ENCODE measurements at places on chromosomes 5 and 9.
A peak's percentile ranks its signal among the peaks of the same experiment; 100 is the strongest.

- no peak for DNase-seq
Measured at GRCh38 chr9:105305856-105306255, 61.4 kb downstream of the SLC44A1 start.

- no peak for DNase-seq
Measured at GRCh38 chr5:3414371-3414770, 181.3 kb upstream of the IRX1 start.

- DNase-seq, result peak; percentile 22
Measured at GRCh38 chr5:155616779-155617392, 603.3 kb downstream of the KIF4B start.

GRCh38 chr5:128586848-128587247, 48.8 kb upstream of the FBN2 start:
- no peak for DNase-seq

- DNase-seq, result no peak
Measured at GRCh38 chr9:90613502-90613901, 29.1 kb downstream of the DIRAS2 start.

DNA sequence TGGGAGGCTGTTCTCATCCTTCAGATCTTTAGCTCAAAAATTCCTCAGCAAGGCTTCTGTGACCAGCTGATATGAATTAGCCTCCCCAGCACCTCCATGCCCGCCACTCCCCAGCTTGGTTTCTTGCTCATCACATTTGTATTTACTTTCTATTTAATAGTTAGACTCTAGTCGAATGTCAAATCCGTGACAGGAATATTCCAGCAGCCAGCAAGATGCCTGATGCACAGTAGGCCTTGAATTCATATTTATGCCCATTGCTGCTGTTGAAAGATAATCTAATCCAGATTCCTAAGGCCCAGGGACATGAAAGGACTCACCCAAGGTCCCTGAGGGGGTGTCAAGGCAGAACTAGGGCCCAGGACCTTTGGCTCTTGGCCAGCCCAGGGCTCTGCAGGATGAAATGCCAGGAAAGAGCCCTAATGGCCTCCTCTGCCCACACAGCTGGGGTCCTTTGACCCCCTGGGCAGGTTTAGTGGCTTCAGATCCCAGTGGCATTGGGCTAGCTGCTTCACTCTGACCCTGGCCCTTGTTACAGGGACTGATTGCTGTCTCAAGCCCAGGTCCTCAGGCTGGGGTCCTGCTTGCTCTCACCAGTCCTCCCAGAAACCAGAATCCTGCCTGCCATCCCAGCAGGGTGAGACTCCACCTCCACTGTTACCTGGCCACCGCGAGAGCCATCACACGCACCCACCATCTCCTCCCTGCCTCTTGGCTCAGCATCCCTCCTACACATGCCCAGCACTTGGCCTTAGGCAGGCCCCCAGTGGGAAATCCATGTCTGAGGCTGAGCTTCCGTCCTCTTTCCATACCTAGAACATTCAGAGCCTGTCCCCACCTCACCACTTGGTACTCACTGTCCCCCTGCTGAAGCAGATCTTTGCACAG, 7.3 kb downstream of the CSF1R start:
- no peak for DNase-seq

DNA sequence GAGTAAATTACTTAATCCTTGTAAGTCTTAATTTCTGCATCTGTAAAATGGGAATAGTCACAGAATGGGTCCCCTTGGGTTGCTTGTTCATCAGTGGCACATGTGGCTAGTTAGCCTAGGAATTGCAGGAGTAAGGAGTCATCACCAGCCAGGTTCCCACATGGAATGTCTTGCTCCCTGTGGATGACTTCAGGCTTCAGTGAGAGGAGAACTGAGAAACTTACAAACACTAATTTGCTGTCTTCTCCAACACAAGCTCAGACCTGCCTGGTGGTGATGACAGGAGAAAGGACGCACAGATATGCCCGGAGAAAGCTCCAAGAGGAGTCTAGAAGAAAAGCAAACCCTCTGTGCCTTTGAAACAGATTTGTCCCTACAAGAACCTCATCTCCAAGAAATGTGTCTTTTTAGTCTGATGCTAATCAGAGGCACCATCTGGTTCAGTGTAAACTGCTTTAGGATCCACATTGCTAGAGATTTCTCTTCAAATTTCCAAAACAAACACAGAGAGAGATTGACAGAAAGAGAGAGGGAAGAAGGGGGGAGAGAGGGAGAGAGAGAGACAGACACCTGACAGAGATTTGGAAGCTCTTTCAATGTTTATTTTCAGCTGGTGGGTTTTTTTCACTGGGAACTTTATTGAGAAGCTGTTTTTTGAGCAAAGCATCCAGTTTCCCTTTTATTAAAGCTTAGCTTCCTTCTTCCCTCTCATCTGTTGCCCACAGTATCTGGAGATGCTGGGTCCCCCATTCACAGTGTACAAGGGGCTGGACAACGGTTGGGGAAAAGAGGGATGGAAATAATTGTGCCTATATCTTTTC, 128.3 kb downstream of the DOCK2 start:
- peak; percentile 76 for DNase-seq

GRCh38 chr5:179994583-179995323, 76.8 kb downstream of the RNF130 start:
- DNase-seq, result no peak

DNA sequence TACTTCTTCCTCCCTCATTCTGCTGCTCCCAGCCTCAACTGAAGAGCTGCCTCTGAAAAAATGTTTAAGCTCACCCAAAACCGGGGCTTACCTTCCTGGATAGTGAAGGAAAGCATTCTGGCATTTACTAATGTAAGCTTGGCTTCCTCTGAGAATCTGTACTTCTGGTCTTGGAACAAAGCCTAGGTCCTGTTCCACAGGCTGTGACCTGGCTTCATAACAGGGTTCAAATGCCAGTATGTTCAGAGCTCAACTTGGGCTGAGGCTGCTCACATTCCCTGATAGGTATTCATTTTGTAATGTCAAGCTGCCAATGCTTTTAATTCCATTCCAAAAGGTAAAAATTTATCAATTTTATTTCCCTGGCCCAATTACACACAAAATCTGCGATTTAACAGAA, 411.7 kb upstream of the KCNN2 start:
- no peak for DNase-seq

GRCh38 chr5:15835514-15835913, 335.5 kb downstream of the FBXL7 start:
- peak; percentile 13 for DNase-seq

- DNase-seq, result no peak
Measured at GRCh38 chr5:73405691-73406090, 42.9 kb downstream of the FOXD1 start.

DNA sequence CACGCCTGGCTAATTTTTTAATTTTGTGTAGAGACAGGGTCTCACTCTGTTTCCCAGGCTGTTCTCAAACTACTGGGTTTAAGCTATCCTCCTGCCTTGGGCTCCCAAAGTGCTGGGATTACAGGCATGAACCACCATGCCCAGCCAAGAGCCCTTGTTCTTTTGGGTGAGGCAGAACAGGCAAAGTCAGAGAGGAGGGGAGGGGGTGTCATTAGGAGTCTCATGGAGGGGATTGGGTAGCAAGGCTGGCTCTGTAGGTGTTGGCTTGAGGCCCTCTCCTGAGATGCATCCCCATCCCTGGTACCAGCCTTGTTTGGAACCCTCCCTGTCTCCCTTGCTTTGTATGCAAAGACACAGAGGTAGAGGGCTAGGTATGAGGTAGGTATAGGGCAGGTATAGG, 24.1 kb downstream of the GSN start:
- no peak for DNase-seq

DNA sequence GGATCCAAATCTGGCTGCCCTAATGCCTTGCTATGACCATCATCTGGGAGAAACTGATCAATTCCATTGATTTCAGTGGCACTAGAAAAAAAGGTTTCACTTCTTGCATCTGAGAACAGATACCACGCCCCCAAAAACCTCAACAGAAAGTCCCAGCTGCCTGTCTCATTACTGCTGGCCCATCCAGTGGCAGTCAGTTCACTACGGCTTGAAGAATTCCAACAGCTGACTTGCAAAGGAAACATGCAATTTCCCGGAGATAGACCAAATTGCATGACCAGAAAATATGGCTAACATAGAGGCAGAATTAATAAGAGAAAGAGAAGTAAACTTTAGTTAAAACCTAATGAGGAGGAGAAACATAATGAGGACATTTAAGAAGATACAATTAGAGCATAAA, 48.6 kb downstream of the UGCG start:
- peak; percentile 75 for DNase-seq

- DNase-seq, result no peak
Measured at GRCh38 chr9:4716163-4716562, 24.8 kb downstream of the AK3 start.

DNA sequence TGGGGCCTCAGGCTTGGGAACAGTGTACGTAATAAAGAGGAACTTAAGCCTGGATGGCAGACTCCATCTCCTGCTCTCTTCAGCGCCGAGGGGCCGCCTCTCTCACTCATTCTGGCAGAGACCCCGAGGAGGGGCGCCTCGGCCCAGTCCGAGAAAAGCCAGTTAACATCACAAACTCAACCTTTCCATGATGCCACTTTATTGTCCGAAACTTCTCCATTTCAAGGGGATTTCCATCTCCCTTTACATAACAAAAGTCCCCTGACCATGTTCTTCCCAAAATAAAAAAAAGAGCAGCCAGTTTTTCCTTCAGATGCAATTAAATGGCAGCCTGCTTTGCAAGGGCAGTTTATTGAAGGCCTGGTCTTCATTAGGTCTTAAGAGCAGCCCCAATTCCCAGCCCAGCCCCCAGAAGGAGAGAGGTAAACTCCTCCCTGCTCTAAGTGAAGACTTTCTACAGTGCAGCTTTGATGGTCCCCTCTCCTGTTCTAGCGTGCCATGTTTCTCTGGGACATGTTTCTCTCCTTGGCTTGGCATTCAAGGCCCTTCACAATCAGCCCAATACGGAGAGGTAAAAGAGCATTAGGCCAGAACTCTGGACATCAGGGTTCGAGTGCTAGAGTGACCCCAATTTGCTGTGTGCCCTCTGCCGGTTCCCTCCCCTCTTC, 19.5 kb upstream of the RAB14 start:
- DNase-seq, result no peak

- no peak for DNase-seq
Measured at GRCh38 chr5:54298947-54299346, 11.4 kb downstream of the ARL15 start.

GRCh38 chr5:140253985-140254384, 48.9 kb downstream of the PFDN1 start:
- DNase-seq, result no peak

DNA sequence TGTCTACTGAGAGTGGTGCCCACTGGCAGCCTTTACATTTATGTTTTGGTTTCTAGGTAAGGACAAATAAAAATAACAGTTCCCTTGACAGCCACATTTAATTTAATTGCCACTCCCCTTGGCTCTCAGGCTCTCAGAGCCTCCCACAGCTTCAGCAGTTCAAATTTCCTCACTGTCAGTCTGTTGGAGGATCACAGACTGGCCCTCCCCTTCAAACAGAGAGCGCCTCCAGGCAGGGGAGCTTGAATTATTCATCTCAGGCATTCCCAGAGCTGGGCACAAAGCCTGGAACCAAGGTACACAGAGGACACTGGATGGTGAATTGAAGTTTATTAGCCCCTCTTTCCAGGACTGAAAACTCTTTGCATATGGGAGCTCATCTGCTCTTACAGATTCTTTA, 407.7 kb downstream of the SPOCK1 start:
- DNase-seq, result no peak

DNA sequence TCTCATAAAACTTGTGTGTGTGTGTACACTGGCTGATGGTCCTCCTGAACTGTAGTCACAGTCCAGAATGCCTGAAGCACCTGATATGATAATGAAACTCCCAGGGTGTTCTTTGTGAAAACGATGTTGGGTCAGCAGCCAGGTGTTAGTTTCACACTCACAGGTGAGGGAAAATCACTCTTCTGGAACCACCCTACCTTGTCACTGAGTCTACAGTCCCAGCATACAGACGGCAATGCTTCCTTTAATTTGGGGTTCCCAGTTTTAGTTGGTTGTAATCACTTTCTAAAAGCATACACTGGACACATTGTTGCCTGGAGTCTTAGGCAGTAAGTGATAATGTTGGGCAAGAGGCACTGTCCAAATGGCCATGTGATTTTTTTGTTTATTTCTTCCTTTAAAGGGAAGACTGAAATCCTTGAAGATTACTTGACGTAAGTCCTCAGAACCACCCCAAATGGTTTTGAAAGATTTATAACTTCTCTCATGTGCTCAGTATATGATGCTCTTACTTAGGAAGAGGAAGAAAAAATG, 18.2 kb upstream of the MGAT1 start:
- no peak for DNase-seq

GRCh38 chr5:169474226-169474625, 109.3 kb upstream of the SPDL1 start:
- DNase-seq, result peak; percentile 4

DNA sequence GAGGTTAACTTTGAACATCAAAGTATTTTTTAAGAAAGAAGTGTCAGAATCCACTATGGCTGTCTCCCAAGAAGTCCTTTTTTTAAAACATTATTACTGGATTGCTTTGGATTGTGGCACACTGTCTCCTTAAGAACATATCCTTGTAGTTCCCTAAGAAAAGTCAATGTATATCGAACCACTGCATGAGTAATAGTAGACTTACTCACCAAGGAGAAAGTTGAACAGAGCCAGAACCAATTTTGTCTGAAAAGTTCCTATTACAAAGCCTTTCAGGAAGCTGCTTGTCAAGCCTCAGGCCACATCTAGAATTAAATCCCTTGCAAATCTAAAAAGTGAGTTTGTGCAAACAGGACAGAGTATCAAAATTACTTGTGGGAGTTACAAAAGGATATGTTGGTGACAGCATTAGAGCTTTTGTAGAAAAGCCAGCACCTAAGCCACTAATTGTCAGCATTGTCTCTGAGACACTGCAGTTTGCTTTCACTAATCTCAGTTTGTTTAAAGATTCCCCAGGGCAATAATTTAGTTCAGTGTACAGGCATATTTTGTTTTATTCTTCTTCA, 195.4 kb downstream of the MPDZ start:
- DNase-seq, result peak; percentile 69

DNA sequence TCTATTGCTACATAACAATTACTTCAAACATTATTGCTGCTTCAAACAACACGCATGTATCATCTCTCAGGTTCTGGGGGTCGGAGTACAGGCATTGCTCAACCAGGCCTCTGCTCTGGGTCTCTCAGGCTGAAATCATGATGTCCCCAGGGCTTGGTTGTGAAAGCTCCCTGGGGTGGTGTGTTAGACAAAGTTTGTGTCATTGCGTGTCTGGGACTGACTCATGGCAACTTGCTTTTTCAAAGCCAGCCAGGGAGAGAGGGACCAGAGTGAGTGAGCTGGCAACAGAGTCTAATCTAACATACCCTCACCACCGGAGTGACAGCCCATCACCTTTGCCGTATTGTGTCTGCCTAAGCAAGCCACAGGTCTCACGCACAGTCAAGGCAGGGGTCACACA, 259.2 kb upstream of the NFIL3 start:
- DNase-seq, result peak; percentile 28

- DNase-seq, result peak; percentile 79
Measured at GRCh38 chr9:133133681-133134387, 12.8 kb upstream of the RALGDS start.

GRCh38 chr5:145245354-145245753, 589.8 kb downstream of the PRELID2 start:
- peak; percentile 13 for DNase-seq

DNA sequence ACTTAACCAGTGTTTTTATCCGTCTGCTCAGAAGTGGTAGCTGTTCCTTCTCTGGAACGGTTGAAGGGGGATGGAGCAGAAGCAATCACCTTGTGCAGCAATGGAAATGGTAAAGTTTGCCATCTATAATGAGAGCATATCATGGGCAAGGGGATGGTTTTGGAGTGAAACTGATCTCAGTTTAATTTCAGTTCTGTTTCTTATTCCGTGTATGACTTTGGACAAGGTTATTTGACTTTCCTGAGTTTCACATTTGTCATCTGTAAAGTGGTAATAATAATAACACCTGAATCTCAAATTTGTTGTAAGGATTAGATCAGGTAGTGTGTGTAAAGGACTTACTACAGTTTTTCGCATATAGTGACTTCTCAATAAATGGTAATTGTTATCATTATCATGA, 106.1 kb downstream of the PCSK1 start:
- no peak for DNase-seq
